ENCODE measurements at places on chromosomes 13 and 19.

GRCh38 chr13:43815204-43815603 lies 28.4 kb upstream of the ENOX1 start:
- DNase-seq = no peak

DNA sequence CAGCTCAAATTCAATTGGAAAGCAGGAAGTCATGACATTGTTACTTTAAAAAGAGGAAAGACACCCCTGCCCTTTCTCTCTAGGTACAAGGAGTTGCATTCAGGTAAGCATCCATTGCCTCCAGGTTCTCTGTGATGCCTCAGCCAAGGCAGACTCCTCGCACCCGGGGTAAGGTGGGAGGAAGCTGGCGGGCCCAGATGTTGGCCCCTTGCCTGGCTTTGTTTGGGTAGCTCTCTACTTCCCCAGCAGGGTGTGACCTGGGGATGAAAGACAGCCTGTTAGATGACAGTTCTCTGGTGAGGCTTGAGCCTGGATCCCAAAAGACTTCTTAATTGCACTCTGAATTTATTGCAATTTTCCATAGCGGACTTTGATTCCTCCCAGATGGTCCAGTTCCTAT lies 25.6 kb downstream of the SHISA2 start:
- no peak for DNase-seq

DNA sequence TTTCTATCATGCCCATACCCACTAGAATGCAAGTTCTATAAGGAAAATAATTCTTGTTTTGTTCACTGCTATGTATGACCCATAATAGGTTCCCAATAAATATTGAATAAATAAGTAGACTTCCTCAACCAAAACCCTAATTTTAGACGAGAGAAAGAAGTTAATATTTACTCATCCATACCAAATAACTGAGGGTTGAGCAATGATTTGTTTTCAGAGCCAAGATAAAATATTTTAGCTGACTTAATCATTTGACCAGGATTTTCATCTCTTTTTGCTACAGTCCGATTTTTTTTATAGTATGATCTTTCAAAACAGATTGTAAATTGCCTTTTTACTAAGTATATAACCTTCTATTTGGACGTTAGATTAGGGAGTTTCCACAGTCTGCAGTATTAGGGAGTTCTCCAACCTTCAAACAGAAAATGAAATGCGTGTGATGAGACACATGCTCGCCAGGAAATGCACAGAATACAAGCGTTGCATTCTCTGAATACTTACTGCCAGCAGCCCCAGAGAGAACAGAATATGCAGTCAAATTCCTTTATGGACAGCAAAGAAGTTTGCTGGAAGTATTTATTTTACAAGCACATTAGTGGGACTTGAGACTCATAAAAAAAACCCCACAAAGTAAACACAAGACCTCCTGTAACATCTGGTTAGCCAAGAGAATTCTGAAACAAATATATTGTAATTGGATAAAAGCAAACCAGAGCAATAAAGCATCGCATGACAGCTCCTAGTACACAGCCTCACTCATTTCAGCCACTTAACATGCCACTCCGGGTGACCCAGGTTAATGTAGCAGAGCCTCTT lies 230.0 kb downstream of the MYO16 start:
- DNase-seq = no peak

- DNase-seq = peak; percentile 62
These were observed 15.6 kb upstream of the NANOS3 start for GRCh38 chr19:13861392-13861713.

GRCh38 chr13:99425485-99426341 lies 75.6 kb upstream of the TM9SF2 start:
- peak; percentile 51 for DNase-seq

DNA sequence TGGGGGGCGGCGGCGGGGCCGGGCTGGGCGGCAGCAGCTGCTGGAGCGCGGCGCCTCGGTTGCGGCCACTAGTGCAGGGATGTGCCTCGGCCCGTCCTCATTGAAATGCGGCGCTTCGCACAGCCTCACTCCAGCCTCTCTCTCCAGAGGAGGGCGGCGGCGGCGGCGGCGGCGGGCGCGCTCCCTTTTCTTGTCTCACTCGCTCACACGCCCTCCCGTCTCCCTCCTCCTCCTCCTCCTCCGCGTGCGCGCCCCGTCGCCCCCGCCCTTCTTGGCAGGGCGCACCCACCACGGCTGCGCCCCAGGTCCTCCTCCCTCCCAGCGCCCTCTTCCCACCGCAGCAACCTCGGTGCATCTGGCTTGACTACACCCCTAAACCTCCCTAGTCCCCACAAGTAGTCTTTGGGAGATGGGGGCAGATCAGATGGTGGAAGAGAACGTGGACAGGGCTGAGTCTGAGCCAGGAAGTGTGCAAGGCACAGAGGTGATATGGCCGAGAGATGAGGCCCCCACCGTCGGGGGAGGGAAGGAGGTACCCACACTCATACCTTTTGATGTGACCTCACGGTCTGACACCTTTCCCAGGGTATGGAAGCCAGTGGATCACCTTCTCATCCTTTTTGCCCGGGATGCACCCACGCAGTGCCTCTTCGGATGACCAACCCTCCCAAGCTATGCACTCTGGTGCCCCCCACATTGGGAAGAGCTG lies at the start of gene DCLK1:
DCLK1 (minus strand) TSS at position 161 of the 709 bp plus-strand sequence.
- DNase-seq = no peak

- no peak for DNase-seq
These were observed 7.7 kb downstream of the ATP13A1 start for GRCh38 chr19:19655641-19656343.

GRCh38 chr19:5035793-5036697 lies 67.1 kb downstream of the KDM4B start:
- DNase-seq = no peak
